Kasumi-1 (cell line): ENCODE measurements at places on chromosomes 3 and 15.

GRCh38 chr3:52570076-52570475 lies 33.7 kb downstream of the UQCC5 start:
- DNase-seq: no peak

DNA sequence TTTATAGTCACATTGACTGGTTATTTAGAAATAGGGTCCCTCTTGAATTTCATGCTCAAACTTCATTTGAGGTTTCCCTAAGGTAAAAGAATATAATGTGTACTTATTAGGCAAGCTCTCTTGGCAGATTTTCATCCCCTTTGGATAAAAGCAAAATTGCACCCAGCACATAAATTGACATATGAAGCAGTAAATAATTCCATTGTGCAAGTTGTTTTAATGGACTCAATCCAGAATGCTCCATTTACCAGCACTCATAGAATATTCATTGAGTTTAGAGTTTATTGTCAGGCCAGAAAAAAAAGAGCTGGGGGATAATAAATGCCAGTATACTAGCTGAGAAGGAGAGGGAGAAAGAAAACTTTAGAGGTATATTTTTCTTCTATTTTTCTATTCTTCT lies 136.8 kb downstream of the TPRG1 start:
- DNase-seq: no peak

DNA sequence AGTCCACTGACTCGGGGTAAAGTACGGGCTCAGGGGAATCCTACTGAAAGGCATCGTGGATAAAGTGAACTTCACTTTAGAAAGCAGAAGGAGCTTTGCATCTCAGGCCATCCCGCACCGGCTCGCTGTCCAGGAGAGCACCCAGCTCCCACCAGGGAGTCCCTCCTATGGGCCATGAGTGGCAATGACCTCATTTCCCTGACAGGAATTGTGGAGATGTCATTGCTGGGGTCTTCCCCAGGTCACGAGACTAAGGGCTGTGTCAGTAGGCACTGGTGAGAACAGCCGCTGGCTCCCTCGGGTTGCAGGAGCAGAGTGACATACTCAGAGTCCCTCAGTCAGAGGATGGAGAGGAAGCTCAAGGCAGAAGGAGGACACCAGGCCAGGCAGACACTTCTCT lies 97.3 kb downstream of the XXYLT1 start:
- DNase-seq: no peak

- no peak for DNase-seq
Measured at GRCh38 chr15:42510258-42511006, 15.0 kb downstream of the SNAP23 start.

GRCh38 chr3:52046186-52046901 lies 10.0 kb downstream of the DUSP7 start:
- DNase-seq: no peak

DNA sequence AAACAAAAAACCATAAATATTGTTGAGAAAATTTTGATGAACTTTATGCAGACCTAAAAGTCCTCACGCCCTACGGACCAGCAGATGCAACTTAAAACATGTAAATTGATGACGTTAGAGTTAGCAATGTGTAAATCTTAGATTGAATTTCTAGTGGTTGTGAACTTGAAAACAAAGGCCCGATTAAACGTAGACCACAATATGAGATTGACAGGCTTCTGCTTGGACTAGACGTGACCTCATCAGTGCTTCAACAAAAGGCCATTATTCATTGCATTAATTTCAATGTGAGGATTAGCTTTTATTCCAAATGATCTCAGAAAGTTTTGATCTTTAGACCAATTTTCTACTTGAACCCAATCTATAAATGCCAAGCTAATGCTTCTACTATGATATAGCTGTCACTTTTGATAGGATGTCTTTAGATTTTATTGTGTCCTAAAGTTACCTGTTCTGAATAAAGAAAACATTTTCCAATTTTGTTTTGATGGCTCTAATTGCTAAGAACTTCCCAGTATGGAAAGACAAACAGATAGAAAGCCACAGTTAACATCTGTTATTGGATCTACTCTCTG lies 55.4 kb upstream of the SPPL2A start:
- no peak for DNase-seq

GRCh38 chr15:29736744-29737020 lies 85.6 kb downstream of the TJP1 start:
- DNase-seq: no peak

DNA sequence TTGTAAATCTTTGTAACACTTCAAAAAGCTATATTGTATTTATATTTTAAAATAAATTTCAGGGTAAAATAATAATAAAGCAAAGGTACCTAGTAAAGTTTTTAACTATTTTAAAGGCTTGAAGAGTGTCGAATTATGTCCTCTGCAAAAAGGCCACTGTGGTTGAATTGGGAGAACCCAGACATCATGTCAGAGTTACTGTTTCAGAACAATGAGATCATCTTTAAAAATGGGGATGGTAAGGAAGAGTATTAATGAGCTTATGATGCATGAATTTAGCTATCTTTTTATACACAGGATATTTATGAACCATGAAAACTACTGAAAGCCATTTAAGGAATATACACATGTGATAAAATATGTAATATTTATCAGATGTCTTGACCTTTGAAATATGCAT lies 26.3 kb downstream of the KCNMB3 start:
- DNase-seq: no peak

GRCh38 chr3:175432376-175433025 lies 573.4 kb downstream of the NAALADL2 start:
- no peak for DNase-seq

GRCh38 chr15:65887565-65887964 lies 18.3 kb downstream of the RAB11A start:
- DNase-seq: no peak

GRCh38 chr15:58490086-58490887 lies 58.5 kb downstream of the LIPC start:
- DNase-seq: no peak

- DNase-seq: no peak
Measured at GRCh38 chr3:150371741-150372254, 36.3 kb upstream of the TSC22D2 start.
